ENCODE measurements at places on chromosomes 16 and 17.

GRCh38 chr17:60548990-60549389 lies 22.9 kb upstream of the APPBP2 start:
- no peak for DNase-seq

- DNase-seq: no peak
Observed at GRCh38 chr17:17200831-17201230, 5.3 kb downstream of the PLD6 start.

GRCh38 chr16:57870753-57871454 lies 68.6 kb upstream of the KIFC3 start:
- DNase-seq: no peak

GRCh38 chr16:57036945-57037344 lies 47.6 kb downstream of the NLRC5 start:
- DNase-seq: no peak

DNA sequence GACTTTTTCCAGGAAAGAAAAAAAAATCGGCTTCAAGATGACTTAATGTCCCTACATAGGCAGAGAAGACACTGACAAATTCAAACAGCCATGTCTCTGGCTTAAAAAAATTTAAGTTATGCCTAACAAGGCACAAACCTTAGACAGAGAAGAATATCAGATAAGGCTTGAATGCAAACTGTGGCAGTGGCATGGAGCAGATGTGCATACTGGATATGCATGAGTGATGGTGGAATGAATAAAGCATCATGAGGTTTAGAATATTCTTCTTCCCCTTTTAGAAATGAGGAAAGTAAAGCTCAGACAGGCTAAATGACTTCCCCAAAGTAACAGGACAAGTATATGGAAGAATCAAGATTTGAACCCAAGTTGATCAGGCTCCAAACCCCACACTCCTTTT lies 23.2 kb upstream of the WSCD1 start:
- no peak for DNase-seq

- DNase-seq: no peak
Observed at GRCh38 chr17:2063261-2064146, 8.6 kb downstream of the HIC1 start.

DNA sequence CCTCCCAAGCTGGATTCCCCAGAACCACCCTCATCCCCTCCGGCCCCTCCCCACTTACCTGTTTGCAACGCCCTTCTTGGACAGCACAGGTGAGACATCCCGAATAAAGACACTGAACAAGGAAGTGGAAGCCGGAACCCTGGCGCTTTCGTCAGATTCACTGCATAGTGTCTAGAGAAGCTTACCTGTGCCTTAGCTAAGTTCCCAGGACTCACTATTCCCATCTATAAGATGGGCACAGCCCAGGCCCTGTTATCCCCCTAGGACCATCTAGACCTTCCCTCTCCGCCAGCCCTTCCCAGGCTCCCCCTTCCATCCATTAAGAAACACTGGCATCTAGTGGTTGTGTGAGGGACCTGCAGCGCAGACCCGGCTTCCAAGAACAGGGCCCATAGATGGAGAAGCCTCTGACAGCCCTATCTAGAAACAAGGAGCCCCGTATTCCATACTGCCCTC lies 26.9 kb upstream of the RPL38 start:
- peak; percentile 66 for DNase-seq

- peak; percentile 29 for DNase-seq
Observed at GRCh38 chr16:50742576-50743200, 802 bp downstream of the CYLD start.

DNA sequence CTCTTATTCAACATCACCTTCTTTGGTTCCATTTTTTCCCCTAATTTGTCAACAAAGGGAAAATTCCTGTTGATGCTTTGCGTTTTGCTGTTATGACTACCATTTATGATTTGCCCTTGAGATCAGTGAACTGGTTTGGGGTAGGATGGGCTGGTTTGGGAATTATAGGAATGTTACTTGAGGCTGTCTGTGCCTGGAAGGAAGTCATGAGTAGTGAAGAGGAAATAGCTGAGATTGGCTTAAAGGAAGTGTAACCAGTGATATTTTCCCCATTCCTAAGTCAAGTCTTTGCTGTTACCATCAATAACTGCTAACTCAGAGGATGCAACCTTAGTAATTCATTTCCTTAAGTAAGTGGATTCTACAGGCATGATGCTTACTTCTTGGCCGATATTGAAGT lies 179.2 kb downstream of the MAP2K6 start:
- no peak for DNase-seq

DNA sequence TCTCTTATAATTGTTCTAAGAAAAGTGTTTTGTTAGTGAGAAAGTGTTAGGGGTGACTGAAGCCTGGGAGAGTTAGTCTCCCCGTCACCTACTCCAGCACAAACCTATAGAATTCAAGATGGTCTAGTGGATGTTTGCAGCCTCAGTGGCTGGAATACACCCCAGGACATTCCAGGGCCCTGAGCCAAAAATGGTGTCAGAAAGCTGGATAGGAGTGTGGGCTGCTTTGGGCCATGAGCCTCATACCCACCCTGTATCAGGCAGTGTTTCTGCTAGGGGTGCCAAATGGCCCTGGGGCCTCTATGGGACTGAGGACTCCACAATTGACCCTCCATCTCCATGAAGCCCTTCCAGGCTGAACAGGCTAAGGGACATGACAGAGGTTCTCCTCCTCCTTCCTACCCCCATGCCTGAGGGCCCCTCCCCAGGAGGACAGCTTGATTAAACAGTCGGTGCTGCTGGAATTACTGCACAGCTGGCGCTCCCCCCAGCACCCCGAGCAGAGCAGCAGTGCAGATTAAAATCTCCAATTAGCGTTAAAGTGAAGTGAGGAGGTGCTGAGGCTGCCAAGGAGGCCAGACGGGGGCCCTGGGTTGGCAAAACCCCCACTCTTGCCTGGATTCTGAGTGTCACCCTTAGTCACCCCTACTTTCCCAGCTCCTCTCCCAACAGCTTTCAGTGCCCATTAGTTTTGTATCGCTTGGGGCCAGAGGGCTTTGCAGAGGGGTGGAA lies 59.1 kb downstream of the NEUROD2 start:
- DNase-seq: no peak

GRCh38 chr16:24853830-24854229 lies 8.1 kb downstream of the SLC5A11 start:
- DNase-seq: peak; percentile 49

GRCh38 chr16:88975511-88976061 lies 1.4 kb downstream of the CBFA2T3 start:
- no peak for DNase-seq

DNA sequence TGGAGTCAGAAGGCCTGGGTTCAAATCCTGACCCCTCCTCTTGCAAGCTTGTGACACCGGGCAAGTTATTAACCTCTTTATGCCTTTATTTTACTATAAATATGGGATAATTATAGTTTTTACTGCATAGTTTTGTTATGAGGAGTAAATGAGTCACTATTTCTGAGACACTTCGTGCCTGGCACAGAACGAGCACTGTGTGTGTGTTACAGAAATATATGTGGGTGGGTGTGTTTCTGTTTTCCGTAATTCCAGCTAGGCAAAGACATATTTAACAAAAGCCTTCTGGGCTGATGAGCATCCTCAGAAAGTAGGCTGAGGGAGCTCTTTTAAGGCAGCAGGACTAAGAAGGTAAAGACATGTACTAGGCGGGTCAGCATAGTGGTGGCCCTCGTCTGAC lies 417.9 kb downstream of the MAF start:
- DNase-seq: no peak
